Right kidney (tissue), 9 donors: ENCODE measurements at places on chromosomes 4 and X.

DNA sequence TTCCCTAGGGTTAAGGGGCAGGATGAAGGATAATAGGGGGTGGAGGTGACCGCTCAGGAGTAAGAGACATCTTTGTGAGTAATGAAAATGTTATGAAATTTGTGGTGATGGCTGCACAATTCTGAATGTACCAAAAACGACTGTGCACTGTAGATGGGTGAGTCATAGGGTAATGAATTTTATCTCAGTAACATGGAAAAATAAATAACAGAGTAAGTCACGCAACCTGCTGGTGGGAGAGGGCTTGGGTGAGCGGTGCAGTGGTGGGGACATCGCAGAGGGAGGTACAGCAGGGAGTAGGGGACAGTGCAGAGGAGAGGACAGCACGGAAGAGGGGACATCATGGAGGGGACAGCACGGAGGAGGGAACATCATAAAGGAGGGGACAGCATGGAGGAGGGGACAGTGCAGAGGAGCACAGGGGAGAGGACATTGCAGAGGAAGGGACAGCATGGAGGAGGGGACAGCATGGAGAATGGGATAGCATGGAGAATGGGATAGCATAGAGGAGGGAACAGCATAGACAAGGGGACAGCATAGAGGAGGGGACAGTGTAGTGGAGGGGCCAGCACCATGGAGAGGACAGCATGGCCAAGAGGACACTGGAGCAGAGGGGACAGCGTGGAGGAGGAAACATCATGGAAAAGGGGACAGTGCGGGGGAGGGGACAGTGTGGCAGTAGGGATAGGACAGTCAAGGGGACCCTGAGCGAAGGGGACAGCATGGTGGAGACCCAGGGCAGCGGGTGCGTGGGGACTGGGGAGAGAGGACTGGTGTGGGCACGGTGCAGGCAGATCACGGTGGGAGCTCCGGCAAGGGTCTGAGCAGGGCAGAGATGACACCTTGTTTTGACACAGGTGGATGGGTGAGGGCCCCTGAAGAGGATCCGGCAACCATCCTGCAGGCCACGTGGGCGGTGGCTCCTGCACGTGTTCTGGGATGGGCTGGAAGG lies 68.5 kb upstream of the MXD4 start:
- DNase-seq = no peak

DNA sequence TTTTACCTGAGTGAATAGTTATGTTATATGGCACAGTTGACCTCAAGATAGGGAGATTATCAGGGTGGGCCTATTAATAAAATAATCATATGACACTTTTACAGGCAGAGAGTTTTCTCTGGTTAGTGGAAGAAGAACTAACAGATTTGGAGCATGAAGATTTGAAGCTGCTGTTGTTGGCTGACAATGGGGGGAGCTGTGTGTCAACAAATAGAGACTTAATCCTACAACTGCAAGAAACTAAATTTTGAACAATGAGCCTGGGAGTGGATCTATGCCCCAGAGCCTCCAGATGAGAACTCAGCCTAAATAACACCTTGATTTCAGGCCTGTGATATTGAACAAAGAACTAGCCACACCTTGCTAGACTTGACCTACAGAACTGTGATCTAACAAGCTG lies 7.2 kb upstream of the CCSER1 start:
- no peak for DNase-seq

- DNase-seq = no peak
These were observed 9.2 kb upstream of the MAML3 start for GRCh38 chr4:140163029-140163810.

DNA sequence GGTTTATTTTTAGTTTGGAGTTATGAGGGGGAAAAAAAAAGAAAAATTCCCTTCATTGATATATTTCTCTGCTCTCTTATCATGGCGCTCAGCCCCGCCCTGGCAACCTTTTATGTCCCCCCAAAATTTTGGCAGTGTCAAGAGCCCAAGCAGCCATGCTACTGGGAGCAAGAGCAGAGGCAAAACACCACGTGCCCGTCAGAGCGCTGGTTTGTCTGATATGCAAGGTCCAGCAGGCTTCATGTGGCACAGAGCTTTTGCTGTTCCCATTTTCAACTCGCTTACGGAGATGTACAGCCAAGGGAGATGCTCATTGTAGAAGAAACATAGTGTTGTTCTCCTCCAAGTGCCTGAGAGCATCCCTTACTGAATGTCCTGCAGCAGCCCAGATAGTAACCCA lies 27.3 kb downstream of the SLITRK2 start:
- no peak for DNase-seq

DNA sequence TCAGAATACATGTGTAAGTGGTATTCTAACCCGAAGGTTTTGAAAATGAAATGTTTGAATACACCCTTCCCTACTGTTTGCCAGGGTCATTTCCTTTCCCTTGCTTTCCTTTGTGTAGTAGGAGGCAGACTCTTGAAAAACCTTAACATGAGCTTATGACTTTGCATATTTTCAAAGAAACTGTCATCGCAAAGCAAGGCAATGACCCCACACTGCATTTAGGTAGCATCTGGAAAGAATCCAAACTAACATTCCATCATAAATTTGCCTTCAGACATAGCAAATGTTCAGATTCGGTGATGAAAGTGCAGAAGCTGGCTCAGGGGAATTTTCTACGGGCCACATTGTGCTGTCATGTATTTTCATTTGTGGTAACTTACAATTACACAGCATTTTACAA lies 32.3 kb downstream of the SH2D1A start:
- DNase-seq = no peak

- DNase-seq = no peak
These were observed 69.4 kb upstream of the AFAP1 start for GRCh38 chr4:8009097-8009496.

GRCh38 chrX:77771601-77772000 lies 14.4 kb downstream of the ATRX start:
- DNase-seq = no peak

DNA sequence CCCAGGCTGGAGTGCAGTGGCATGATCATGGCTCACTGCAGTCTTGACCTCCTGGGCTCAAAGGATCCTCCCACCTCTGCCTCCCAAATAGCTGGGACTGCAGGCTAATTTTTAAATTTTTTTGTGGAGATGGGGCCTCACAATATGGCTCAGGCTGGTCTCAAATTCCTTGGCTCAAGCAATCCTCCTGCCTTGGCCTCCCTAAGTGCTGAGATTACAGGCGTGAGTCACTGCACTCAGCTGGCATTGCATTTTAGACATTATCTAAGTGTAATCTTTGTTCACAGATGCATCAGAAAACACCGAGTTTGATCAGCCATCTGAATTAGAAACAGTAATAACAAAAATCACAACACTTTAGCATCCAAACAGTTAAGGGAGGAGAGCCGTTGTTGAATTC lies 53.4 kb upstream of the CBR4 start:
- DNase-seq = no peak

DNA sequence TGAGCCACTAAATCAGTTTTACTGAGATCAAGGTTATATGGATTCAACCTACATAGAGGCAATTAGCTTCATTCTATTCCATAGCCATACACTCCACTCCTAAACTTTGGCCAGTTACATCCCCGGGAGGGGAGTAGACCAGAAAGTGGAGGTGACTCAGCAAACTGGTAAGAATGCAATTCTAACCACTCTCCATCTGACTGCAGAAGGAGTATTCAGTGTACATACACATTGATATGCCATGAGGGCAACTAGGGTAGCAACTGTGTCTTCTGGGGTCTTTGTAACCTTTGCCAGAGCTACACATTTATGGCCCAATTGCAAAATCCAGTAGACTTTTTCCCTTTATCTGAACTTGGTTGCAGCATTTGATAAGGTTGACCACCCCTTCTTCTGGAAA lies 7.6 kb downstream of the SLC25A43 start:
- DNase-seq = no peak

GRCh38 chrX:95152810-95153209 lies 1478.8 kb downstream of the FAM133A start:
- no peak for DNase-seq

DNA sequence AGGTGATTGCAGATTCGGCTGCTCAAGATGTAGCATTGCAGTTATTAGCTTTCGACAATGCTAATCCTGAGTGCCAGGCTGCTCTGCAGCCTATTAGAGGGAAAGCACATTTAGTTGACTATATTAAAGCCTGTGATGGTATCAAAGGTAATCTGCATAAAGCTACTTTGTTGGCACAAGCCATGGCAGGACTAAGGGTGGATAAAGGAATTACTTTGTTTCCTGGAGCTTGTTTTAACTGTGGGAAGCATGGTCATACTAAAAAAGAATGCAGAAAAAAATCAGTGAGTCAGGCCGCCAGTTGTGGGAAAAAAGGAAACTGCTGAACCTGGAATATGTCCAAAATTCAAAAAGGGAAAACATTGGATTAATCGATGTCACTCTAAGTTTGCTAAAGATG lies 154.9 kb upstream of the TECRL start:
- no peak for DNase-seq
